Stimulated activated CD8-positive, alpha-beta memory T cell treated with anti-CD3 and anti-CD28 coated beads, Interleukin-4, amount 100 ng/mL, for 1 hour (primary cell): ENCODE measurements at places on chromosomes 2 and 18.

- DNase-seq, result no peak
Observed at GRCh38 chr2:158458617-158458920, 1.8 kb downstream of the PKP4 start.

DNA sequence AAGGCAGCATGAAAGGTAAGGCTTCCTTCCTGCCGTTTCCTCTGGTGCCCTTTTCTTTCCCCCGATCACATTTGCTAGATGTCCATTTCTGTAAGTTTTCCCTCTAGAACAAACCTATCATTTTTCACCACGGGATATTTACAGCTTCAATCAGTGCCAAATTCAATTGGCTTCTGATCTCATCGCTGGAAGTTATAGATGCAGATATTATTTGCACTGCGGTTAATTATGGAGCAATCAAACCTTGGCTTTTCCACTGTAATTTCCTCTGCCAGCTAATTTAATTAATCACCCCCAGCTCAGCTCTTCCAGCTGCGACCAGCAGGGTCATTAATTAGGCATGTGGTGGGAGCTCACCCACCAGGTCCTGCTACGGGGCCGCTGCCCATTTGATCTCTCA lies 86.1 kb downstream of the GBX2 start:
- no peak for DNase-seq

DNA sequence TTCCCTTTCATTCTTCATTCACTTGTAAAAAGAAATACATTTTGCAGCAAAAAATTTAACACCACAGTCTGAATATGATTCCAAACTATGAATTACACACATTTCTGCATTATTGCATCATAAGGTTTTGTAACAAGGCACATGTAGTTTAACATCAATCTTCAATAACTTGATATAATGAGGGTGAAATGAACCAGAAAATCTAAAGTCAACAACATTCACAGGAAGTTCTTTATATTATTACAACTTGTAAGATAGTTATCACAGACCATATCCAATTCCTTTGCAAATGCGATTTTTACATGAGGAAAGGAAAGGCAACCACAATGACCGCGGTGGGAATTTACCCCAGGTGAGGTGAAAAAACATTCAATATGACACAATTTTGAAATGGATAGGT lies 213.3 kb downstream of the NAPG start:
- no peak for DNase-seq

GRCh38 chr2:11305338-11305737 lies 39.1 kb downstream of the ROCK2 start:
- DNase-seq, result no peak

DNA sequence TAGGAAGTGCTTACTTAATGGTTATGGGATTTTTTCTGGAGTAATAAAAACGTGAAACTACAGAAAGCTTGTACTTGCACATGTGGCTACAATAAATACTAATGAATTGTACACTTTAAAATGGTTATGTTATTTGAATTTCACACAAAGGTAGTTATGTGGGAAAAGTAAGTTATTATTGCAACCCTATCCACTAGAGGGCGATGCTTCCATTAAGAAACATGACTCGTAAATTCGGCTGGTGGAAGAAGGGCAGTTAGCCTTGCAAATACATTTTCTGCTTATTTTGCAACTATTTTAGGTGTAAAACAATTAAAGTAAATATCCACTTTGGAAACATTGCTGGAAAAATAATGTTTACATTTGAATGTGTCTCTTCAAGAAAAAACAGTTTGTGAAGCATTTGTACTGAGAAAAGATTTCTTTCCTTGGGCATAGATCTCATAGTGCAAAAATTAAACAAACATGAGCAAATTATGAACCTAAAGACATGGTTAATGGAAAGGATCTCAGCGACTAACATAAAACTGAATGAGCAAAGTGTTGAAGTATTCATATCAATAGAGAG lies 68.1 kb upstream of the CSRNP3 start:
- DNase-seq, result no peak

- no peak for DNase-seq
Observed at GRCh38 chr2:123916531-123916930, 108.6 kb upstream of the CNTNAP5 start.

GRCh38 chr2:222747526-222748160 lies 76.2 kb downstream of the MOGAT1 start:
- DNase-seq, result no peak

DNA sequence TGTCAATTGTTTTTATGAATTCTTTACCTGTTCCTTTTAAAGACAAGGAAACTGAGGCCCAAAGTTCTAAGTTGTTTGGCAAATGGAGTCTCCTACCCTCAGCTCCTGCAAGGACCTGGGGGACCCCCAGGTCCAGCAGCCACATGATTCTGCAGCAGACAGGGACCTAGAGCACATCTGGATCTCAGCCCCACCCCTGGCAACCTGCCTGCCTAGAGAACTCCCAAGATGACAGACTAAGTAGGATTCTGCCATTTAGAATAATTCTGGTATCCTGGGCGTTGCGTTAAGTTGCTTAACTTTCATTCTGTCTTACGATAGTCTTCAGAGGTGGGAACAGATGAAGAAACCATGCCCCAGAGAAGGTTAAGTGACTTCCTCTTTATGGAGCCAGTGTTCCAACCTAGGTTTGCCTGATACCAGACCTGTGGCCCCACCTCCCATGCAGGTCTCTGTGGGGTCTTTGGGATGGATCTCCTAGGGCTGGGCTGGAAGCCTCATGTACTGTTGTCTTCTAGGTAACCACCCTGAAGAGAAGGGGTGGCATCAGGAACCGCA lies 5.6 kb upstream of the CENPA start:
- DNase-seq, result no peak

GRCh38 chr2:95670167-95670566 lies 78.4 kb downstream of the TRIM43 start:
- no peak for DNase-seq

GRCh38 chr18:10797896-10798295 lies 272.1 kb downstream of the NAPG start:
- no peak for DNase-seq

DNA sequence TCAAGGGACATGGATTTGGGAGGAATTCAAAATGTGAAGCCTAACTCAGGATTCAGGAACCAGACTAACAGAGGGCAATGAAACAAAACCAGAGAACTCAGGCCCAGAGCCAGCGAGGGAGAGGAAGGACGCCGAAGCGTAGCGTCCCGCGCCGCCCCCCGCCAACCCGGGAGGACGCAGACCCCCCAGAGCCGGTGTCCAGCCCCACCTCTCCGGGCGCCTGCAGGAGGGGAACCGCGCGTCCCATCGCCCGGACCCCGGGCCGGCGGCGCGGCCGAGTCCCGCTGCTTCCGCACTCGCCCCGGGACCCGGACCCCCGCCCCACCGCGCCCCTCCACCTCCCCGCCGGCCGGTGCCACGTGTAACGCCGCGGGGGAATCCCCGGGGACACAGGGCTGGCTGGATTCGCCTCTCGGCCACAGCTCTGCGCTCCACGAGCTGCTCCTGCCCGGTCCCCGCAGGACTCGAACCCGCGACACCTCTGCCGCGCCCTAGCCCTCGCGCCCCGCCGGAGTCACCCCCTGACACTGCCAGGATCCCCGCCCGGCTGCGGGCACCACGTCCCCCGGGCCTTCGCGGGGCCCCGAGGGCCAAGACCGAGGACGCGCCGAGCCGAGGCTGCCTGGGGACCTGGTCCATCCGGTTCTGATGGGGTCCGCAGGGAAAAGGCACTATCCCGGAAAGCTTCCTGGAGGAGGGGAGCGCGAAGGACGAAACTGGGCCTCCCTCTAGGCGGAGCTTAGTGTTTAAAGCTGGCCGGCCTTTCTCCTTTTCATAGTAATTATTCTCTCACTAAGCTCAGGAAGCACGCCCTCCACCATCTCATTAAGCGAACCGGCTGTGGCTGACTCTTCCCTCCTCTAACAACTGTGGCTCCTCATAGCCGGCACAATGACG lies 40.4 kb upstream of the FAM124B start:
- DNase-seq, result no peak

- no peak for DNase-seq
Observed at GRCh38 chr2:239943571-239943970, 81.6 kb downstream of the NDUFA10 start.

DNA sequence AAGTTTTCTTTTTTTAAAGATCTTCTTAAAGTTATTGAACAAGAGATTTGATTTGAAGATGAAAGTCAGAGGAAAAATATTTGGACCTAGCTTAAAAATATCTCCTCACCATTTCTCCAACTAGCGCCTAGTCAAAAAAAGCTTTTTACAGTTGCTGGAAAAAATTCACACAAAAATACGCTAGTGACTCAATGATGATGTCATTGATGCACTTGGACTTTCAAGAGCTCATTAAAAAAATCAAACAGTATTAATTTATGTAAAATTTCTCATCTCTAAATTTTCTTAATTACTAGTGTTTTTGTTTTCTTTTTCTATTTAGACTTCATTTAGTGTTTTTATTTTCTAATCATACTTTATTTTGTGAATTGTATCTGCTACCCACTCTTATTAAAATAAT lies 41.8 kb downstream of the CIB4 start:
- DNase-seq, result no peak

DNA sequence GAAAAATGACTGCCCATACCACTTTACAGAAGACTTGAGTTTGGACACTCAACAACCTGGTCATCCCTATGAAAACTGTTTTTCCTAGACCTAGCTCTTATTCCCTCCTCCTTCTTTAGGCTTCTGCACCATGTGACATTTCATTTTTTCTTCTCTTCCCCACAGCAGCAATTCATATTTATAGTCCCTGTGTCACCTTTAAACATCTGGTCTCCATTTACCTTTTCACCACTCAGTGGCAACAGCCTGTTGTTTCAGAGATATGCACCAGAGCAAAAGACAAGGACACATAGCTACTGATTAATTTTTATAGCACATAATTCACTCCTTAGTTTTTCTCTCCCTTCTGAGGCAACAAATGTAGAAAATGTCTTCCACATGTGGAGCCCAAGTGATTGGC lies 118.7 kb downstream of the RIT2 start:
- no peak for DNase-seq

- DNase-seq, result no peak
Observed at GRCh38 chr2:191661097-191661924, 16.6 kb upstream of the NABP1 start.

- no peak for DNase-seq
Observed at GRCh38 chr2:145919477-145919876, 1399.6 kb upstream of the ZEB2 start.

- DNase-seq, result no peak
Observed at GRCh38 chr2:233108611-233109490, 48.7 kb downstream of the INPP5D start.

DNA sequence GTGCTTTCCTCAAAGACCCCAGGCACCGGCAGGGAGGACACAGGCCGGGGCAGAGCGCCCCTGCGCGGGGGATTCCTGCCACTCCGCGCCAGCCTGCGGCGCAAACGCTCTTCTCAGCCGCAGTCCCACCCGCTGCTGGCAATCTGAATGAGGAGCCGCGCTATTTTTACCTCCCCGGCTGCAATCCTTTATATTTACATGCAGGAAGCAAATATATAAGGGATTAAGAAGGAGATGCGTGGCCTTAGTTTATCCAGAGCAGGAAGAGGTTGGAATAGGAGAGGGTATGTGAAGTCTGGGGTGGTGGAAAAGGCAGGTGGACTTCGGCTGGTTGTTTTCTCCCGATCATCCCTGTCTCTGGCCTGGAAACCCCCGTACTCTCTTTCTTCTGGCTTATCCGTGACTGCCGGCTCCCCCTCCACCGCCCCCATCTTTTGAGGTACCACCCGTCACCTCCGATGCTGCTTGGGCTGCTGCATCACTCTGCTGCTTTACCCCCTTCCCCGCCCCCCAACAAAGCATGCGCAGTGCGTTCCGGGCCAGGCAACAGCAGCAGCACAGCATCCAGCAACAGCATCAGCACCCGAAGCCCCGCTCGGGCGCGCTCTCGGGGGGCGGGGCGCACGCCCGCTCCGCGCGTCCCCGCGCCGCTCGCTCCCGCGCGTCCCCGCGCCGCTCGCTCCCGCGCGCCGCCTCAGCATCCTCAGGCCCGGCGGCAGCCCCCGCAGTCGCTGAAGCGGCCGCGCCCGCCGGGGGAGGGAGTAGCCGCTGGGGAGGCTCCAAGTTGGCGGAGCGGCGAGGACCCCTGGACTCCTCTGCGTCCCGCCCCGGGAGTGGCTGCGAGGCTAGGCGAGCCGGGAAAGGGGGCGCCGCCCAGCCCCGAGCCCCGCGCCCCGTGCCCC lies at the start of gene ADAM23:
Gene ADAM23 (plus strand): TSS at position 700 of the 902 bp plus-strand sequence. CDS start 335 bp downstream, outside the sequence.
- DNase-seq, result no peak
